ENCODE measurements at places on chromosomes 1 and 21.

DNA sequence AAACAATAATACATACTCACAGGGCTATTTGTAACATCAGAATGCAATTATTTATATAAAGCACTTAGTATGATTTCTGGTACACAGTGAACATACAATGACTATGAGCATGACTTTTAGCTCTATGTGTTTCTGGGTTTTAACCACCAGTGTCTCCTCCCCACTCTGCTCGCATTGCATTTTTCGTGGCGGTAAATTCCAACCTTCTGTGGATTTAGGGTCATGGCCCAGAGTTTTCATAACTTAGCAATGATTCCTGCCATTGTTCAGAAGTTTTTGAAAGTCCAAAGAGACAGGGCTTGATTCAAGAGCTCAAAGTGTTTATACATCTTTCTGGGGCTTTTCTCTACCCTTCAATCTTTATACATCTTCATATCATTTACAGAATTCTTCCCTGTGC is 191.3 kb downstream of the BACH1 start:
- DNase-seq: no peak

GRCh38 chr1:165376041-165376810 is 19.7 kb upstream of the LMX1A start:
- peak; percentile 91 for DNase-seq

DNA sequence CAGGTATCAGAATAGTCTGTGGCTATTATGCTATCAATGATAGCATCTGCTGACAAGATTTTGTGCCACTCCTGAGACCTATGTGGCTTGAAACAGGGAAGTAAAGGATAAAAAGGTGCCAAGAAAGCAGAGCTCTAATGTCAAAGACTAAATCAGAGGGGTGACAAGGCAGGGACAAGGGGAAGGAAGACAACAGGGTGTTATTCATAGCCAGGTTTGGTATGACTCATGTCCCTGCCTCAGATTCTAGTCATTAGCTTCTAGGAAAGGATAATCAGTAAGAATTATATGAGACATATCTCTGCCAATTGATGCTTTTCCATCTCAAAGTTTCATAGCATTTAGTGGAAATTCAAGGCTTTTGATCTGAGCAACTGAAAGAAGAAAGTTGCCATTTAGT is 31.8 kb upstream of the PLD5 start:
- no peak for DNase-seq

DNA sequence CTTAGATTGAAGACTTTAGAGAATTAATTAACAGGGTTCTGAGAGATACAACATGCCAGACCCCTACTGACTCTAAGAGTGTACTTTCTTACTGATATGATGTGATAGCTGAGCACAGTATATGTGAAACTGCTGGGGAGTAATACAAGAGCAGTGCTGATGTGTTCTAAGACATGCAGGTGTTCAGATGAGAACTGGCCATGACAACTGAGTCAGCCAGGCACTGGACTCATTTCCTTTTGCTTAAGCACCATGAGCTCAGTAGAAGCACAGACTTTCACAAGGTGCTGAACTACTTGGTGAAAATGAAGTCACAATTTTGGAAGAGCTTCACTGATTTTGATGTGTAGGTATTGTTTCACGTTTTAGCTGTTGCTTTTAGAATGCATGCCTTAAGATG is 15.9 kb upstream of the POGZ start:
- no peak for DNase-seq

- no peak for DNase-seq
These were observed 125.2 kb upstream of the PTBP2 start for GRCh38 chr1:96596226-96596922.

DNA sequence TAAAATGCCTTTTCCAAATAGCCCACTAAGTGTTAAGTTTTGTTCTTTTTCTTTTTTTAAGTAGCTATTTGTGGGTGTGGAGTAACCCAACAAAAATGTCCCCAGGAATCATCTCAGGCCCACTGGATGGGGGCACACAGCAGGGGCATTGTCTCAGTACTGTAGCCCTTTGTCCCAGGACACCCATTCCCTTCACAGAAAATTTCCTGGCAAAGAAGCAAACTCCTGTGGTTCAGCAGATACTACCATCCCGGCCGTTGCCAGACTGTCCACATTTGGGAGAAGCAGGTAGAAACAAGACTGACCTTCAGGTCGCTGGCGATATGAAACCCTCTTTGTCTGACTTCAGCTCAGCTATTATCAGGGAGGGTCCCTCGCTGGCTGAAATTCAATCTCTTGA is 23.7 kb upstream of the SRRM1 start:
- DNase-seq: no peak

DNA sequence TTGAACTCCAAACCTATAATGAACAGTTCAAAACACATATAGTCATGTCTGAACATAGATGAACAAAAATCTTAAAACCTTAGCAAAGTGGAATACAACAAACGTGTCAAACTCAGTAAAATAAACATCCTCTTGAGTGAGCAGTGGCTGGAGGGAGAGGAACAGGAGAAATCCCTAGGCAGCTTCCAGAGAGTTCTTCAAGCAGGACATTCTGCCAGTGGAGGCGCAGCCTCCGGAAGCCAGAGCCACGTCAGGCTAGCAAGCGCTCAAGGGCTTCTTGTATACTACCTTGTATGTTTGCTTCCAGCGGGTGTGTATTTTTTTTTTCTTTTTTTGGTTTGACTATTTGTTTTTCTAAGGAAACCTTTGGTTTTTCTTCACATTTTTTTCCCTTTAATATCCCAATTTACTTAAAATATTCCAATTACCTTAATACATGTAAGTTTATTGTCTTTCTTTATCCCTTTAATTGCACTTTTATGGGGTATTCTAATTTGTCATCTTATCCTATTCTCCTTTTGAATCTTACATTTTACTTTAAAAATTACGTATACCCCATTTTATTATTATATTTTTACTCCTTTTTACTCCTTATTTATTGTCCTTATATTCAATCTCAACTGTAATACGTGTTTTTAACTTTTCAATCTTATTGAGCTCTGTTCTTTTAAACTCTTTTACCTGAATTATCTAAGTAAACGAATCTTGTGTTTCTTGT is 42.0 kb downstream of the COLGALT2 start:
- DNase-seq: no peak

GRCh38 chr1:15063346-15063745 is 90.2 kb upstream of the TMEM51 start:
- DNase-seq: no peak

- no peak for DNase-seq
These were observed 64.5 kb upstream of the PLPPR5 start for GRCh38 chr1:99069146-99069545.

DNA sequence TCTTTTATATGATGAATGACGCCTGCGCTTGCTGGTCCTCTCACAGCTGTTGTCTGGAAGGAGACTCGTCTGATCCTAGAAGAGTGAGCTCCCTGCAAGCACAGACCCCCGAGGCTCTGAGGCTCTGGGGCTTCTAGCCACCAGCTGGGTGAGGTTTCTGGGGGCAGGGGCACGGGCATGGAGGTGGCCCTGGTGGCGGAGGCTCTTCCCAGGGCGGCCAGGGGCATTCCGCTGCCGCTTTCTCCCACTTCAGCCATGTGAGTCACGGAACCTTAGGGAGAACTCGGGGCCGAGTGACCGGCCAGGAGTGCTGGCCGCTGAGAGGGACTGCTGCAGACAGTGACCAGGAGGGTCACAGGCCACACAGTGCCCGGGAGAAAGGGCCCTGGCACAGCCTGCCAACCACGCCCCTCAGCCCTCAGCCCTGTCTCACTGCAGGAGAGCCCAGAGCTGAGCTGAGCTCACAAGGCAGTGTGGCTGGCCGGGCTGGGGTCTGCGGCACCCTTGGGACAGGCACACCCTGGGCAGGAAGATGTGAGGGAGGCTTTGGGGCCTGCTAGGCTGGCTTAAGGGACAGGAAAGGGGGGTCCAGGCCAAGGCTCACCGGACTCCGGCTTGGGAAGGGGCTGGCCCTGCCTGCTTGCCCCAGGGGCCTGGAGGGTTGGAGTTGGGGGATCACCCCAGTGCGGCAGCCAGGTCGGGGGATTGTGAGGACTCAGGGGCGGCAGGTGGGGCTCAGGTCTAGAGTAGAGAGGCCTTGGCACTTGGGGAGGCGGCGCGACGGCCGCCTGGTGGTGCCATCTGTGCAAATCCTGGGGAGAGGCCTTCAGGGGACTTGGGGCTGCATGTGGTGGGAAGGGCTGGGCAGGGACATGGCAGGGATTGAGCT is 35.7 kb downstream of the MORN1 start:
- no peak for DNase-seq

DNA sequence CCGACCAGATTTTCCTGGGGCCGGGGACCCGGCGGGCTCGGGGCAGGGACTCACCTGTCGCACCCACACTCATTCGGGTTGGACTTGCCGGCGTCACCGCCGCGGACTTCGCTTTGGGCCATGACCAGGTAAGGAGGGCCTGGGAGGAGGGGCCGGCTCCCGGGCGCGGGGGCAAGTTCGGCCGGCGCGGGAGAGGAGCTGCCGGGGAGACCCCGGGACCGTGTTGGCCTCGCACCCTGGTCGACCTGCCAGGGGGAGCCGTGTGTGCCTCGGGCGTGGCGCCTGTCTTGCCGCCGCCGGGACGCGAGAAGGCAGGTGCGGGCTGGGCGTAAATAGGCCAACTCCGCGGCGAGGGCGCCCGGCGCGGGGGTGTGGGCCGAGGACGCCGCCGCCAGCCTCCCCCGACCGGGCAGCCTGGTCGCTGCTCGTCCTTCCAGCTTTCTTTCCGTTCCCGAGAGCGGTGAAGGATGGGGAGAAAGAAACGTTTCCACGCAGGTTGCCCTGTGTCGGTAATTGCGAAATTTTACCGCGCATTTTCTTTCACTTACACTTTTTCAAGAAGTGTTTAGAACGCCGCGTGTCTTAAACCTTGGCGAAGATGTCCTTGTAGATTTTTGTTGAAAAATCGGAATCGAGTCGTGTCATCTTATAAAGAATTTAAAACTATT is 558 bp downstream of the USP1 start:
- DNase-seq: peak; percentile 79

DNA sequence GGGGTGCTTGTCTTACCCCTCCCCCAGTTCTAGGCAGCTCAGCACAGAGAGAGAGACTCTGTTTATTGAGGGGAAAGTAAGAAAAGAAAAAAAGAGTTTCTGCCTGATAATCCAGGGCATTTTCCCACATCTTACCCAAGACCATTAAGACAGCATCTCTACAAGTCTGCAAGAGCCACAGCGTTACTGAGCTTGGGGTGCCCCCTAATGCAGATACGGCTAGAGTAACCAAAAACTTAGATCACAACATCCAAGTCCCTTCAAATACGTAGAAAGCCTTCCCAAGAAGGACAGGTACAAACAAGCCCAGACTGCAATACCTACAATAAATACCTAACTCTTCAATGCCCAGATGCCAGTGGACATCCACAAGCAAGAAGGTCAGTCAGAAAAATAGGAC is 6.2 kb upstream of the TEX50 start:
- no peak for DNase-seq

GRCh38 chr1:245261786-245262185 is 107.0 kb downstream of the KIF26B start:
- DNase-seq: no peak

DNA sequence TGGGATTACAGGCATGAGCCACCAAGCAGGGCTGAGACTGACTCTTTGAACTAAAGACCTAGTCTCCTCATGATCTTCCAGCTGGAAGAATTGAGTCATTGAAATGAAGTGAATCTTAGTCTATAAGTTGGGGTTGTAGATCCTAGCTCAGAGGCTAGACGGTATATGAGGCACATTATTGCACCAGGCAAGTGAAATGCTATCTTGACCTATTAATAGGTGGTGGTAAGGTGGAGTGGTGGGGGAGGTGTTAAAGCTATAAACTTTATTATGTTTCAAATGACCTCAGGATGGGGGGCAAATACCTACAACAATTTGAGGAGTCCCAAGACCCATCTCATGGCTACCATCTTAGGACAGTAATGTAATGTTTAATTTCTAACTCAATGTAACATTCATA is 36.8 kb upstream of the SLC16A1 start:
- DNase-seq: no peak

Measured in cardiac septum (tissue), 1 donor.